ENCODE measurements at places on chromosomes 1 and 21. TPM values are rescaled to one million over a fixed set of nuclear protein-coding genes. Genes with fewer than 3 reads are reported as not detected.

ARHGAP29 gene
- 145 TPM for polyA plus RNA-seq

- DNase-seq = peak; percentile 85
These were observed 126.4 kb upstream of the C1orf21 start for GRCh38 chr1:184260382-184260781.

KISS1 gene
- not detected for polyA plus RNA-seq

MANEAL gene
- polyA plus RNA-seq = not detected

DNA sequence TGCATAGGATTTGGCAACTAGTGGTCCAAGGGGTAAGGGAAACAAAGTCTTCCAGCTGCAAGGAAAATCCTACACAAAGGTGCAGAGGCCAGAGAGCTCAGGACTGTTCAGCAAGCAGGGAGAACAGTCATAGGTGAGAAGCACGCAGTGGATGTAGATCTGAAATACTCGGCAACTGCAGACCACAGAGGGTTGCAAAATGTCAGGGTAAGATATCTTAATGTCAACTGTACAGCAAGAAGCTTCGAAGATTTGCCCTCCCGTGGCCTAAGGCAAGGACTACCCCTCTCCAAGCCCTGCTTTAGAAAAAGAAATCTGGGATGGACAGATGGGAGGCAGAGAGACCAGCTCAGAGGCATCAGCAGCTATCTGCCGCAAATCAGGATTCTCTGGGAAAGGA is 153.4 kb upstream of the IRF2BP2 start:
- DNase-seq = no peak

DNA sequence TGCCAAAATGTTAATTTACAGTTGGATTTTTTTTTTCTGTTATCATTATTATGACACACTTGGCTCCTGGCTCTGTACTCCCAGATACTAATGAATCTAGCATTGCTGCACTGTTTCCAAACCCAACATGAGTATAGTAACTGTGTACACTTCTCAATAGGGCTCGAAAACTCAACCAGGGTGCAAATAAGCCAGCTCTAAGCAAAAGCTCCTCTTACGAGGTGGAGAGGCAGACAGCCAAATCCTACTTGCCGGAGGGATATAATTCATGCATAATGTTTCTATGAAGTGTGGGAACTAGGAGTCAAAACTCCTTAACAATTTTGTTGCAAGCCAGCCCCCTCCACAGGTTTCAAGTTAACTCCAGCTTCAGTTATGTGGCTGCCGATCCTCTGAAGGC is 510.4 kb upstream of the ZP4 start:
- no peak for DNase-seq

TMEM240 gene
- polyA plus RNA-seq = 0.44 TPM

GRCh38 chr21:45497846-45498645 is 44.2 kb downstream of the SLC19A1 start:
- no peak for DNase-seq

DNA sequence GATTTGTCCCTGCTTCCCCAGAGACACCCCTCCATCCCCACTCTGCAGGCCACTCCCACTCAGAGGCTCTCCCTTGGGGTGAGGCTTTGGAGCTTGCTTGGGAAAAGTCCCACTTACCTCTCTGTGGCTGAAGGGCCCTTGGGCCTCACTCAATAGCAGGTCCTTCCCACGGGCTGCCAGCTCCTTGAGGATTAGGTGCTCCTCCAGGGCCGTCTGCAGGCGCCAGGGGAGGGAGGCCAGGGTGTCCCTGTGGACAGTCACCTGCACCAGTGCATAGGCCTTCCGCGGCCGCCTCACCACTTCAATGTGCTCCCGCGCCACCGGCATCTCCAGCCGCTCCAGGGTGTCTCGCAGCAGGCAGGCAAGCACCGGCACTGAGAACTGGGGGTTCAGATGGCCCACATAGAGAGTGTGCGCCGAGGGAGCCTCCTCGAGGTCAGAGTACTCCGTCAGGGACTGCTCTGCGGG is 1.4 kb downstream of the SLFNL1 start:
- no peak for DNase-seq

AK5 gene
- polyA plus RNA-seq = 78.8 TPM

GRCh38 chr1:20732588-20733359 is at the start of gene SH2D5:
Gene SH2D5 (minus strand): TSS chr1:20732703. CDS start chr1:20728044, 4,659 bp downstream.
- DNase-seq = peak; percentile 100

GRCh38 chr1:22141554-22142314 is 1.2 kb downstream of the WNT4 start:
- peak; percentile 18 for DNase-seq

MATN1 gene
- polyA plus RNA-seq = 0.11 TPM

RABGGTB gene
- polyA plus RNA-seq = 22.8 TPM

DNA sequence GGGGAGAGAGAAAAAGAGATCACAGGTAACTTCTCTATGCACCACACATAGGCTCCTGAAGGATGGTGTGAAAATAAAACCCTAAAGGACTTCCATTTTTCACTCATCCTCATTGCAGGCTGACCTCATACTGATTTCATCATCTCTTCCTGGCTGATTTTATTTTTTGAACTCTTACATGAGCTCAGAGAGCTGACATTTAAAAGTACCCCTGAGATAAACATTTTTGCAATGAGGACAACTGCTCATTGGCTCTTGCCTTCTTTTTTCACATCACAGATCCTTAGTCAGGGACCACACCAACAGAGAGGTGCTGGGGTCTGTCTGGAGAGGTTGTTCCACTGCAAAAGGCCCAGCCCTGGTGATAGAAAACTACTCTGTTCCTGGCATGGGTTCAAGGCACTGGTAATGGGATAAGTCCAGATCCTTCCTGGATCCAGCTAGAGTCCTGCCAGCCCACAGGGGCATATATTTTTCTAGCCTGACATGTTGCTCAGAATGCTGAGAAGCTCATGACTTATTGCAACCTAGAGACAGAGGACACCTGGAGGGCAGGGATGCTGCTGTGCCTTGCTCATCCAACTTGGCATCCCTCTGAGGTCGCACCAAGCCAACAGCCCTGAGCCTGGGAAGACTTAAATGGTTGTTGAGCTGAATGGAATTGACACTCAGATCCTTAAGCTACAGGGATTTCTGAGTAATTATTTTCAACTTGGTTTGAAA is 360.0 kb downstream of the HHAT start:
- DNase-seq = peak; percentile 24

GRCh38 chr1:224245188-224245587 is 62.1 kb downstream of the DEGS1 start:
- DNase-seq = no peak

- DNase-seq = no peak
These were observed 95.2 kb downstream of the PSMG1 start for GRCh38 chr21:39088031-39088370.

TFF3 gene
- not detected for polyA plus RNA-seq

DNA sequence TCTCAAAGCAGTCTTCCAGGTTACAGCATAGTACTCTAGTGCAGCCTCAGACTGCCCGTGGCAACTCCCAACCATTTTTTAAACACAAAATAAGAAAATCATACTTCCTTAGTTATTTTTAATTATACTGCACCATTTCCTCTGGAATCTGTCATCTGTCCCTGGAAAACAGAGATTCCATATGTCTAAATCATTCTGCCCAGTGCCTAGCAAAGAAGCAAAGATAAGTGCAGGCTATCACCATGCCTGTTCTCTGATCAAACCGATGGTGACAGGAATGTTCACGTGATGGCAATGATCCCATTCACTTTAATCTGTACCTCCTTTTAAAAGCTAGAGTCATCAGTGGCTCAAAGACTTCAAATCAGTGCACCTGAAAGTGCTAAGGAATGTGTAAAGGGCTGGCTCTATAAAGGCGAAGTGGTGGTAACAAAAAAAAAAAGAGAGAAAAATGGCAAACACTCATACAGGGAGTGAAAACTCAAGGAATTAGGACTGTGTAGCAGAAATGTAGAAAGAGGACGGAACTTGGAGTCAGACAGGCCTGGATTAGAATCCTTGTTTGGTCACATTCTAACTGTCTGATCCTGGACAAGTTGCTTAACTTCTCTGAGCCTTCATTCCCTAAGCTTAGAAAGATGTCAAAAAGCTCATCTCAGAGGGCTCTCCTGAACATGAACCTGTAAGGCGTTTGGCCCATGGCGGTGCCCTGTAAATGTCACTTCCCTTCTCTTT is 9.9 kb upstream of the CCN1 start:
- DNase-seq = no peak

DNA sequence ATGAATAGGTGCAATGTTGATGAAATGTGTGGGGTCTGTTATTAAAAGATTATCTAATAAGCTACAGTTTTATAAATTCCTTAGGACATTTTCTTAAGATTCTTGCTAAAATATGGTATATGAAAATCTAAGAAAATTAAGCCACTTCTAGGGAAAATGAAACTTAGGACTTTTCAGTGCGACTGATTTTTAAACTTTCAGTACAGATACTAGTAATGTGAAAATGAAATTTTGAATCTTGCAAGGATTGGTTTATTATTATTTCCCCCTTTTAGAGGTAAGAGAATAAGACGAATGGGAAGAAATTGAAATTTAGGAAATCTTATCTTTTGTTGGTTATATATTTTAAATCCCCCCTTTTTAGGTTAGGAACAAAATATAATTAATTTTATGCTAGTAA is 16.4 kb downstream of the CAPZA1 start:
- DNase-seq = no peak

- no peak for DNase-seq
These were observed 23.1 kb downstream of the SLC35A3 start for GRCh38 chr1:99992760-99993467.
